ENCODE measurements at places on chromosomes 2 and 18.

DNA sequence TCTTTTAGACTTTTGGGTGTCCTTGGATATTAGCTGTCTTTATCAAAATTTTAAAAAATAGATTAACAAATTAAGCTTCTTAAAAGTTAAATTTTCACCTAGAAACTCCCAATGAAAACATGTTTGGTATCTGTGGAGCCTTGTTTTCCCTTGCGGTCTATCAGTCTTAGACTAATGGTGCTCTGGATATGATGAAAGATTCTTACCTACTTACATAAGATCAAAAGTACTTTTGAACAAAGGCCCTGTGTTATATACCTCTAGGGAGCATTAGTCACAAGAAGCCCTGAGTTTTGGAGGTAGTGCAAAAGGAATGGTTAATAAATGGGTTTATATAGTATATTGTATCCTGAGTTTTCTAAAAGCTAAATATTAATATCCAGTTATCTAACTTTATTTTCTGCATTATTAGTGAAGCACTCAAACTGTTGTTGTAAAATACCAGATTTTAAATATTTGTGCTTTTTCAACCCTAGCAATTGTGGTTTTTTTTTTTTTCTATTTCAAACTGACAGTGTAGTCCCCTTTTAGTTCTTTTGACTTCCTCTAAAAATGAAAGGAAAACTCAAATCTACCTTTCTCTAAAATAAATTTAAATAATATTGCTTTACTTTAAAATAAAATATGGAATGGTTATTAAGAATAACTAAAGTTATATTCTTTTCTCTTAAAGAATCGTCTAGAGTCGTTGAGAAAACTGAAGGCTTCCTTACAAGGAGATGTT is 18.1 kb downstream of the NDC80 start:
- DNase-seq, result no peak

DNA sequence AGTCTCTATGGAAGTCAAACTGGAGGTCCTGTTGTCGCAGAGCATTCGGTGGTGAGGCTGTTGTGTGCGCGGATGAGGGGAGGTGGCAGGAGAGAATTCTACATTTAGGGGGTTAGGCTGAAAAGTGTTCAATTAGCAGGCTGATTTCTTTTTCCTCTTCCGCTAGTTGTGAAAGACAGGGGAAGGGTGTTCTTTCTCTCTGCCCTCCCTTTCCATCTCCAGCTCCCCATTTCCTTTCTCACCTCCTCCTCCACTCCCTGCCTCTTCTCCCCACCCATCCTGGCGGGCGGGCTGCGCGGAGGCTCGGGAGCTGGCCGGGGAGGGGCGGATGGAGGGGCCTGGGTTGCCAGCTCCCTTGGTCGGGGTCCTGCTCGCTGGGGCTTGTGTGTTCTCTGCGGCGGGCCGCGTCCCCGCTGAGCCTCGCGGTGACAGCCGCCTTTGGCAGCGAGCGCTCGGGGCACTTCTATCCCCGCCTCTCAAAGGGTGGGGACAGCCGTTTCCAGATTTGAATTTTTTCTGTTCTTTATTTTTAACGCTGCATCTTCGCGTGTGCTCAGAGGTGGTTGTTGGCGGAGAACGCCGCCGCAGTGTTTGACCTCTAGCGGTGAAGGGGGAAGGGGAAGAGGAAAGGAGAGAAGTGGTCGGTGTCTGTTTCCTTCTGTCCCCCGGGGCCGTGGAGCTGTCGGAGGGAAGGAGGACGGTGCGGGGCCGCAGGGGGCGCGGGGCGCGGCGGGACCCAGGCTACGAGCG is 3.6 kb downstream of the SOX11 start:
- DNase-seq, result peak; percentile 2

DNA sequence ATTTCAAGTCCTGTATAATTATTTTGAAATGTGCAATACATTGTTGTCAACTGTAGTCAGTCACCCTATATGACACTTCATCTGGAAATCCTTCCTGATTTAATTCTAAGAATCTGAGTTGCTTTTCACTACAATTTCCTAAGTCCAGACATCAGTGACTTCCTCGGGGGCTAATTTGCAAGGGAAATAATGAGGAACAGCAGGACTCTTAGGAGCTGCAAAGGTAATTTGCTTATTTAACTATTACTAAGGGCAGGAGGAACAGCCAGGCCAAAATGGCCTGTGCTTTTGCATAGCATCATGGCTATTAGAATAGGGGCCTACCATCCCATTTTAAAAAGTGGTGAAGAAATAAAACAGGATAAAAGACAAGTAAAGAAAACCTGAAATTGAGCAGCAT is 178.8 kb downstream of the MC4R start:
- DNase-seq, result no peak

DNA sequence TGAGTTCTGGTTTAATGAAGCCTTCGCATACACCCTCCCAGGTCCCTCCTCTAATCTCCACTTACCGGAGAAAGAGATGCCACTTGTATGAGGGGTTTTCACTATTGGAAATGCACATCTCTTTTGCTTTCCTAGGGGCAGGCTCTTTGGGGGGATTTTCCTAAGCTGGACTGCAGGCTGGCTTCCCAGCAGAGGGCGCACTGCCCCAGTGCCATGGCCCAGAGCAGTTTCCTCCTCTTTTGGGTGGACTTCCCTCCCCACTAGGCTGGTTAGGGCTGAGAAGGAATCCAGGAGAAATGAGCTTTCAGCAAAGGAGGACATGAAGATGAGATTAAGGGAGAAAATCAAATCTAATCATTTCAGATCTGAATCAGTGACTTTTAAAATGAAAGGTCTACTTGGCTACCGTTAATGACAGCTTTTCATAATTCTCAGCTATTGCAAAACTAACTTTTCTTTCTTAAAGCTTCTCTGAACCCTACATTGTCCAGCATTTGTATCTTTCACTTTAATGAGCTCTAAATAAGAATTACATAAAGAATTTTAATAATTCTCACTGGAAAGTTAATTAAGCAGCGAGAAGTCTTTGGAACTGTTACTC is 784.1 kb upstream of the FANCL start:
- DNase-seq, result no peak

GRCh38 chr2:10918661-10919409 is 7.1 kb downstream of the KCNF1 start:
- no peak for DNase-seq

- no peak for DNase-seq
These were observed 4.5 kb downstream of the SEMA4F start for GRCh38 chr2:74658516-74658915.

DNA sequence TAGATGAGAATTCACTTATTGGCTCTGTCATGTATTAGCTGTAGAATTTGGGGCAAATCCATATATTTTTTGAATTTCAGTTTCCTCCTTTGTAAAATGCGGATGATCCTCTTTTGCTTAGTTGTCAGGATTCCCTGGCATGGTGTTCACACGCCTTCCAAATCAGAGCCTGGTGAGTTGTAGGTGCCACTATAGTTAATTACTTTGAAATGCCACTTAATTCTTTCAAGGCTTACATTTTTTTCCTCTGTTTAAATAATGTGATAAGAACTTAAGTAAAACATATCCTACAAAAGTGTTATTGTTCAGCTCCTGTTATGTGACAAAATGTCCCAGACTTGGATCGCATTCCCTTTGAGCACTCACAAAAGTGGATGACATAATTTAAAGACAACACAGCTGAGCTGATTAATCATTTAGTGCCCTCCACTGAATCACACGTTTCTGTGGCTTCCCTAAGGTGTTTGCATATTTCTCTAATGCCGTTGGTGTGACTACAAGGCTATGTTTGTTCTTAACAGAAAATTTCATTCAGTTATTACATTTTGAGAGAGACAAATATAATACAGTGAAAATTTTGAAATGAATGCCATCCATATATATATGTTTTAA is 471.2 kb upstream of the CHST9 start:
- DNase-seq, result no peak

DNA sequence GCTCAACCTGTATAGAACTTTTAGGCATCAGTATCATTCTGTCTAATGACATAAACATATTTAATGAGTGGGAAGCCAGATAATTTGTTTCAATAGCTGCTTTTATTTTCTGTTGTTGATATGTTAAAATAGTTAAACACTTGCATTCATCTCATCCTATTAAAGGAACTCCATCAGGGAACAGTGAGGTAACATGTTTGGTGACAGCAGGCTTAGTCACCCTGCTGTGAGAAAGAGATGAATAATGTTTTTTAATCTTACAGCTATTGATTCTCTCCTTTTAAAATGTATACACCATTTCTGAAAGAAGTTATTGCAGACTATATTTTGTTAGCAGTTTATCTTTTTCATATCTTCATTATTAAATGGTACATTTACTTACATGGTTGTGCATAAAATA is 123.3 kb upstream of the CWC22 start:
- DNase-seq, result no peak

- DNase-seq, result no peak
These were observed 334.5 kb downstream of the NBAS start for GRCh38 chr2:15226661-15227060.

DNA sequence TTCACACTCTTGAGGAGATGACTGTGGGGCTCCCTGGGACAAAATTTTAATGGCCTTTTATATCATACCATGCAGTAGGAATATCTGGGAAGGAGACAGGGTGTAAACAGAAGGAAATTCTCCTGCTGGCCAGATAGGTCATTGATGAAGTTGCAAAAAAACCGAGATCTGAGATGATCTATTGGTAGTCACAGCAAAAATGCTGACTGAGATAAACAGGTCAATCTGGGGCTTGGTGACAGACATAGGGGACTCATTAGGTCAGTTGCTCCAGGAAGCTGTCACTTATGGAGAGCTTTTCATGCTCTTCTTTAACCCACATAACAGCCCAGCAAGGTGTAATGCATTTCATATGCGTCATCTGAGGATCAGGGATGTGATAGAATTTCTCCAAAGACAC is 2.6 kb upstream of the IL36A start:
- DNase-seq, result no peak

GRCh38 chr18:44682201-44682870 is 1.6 kb downstream of the SETBP1 start:
- DNase-seq, result no peak

DNA sequence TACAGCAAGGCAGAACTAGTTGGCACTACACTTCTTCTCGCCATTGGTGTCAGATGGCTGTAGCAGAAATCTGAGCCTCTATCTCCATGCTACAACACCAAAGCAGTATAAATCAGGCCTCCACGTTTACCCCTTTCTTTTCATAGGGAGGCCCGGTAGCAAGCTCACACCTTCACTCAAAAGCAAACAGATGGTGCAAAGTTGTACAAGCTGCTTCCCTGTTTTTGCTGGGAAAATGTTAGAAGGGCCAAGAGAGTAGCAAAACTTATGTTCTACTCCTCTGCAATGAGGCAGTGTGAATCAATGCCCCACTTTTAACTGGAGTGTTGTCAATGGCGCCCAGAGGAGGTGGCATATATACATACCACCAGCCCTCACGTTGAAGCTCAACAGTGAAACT is 369.6 kb upstream of the NRXN1 start:
- no peak for DNase-seq

- DNase-seq, result peak; percentile 85
These were observed 47.5 kb downstream of the ZFP36L2 start for GRCh38 chr2:43178602-43179542.

DNA sequence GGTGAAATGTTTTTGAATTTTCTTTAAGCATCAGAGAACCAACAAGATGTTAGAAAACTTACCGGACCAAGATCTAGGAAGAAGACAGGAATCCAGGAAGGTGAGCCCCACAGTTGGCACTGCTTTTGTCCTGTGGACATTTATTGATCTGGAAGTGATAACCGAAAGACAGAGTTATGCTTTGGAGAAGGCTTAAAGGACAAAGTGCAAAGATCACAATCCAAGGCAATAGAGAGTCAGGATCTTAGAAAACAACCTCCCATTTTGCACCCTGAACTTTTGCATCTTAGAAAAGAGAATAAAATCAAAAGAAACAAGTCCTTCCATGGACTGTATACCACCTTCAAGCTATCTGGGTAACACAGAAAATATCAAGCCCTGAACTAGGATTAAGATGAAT is 129.4 kb upstream of the SRD5A2 start:
- DNase-seq, result no peak

GRCh38 chr2:72106978-72107377 is 40.7 kb downstream of the CYP26B1 start:
- DNase-seq, result no peak

DNA sequence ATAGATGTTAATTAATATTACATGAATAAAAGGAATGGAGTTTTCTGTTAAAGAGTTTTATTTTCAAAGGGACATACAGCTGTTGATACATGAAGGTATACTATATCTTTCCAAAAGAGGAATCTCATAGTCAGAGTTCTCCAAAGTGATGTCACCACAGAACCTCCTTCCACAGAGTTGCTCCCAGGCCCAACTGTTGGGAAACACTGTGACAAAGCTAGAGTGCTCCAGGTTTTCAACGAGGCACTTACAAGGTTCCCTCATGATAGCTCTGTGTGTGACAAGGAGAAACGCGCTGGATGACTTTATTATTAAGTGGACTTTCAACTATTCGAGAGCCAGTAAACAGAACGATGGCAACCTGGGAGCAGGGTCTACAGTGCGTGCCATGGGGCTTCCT is 33.5 kb downstream of the PTPN18 start:
- no peak for DNase-seq

- no peak for DNase-seq
These were observed 168.1 kb downstream of the TMEM163 start for GRCh38 chr2:134550566-134551164.

- no peak for DNase-seq
These were observed 149.0 kb downstream of the PXDN start for GRCh38 chr2:1595274-1595673.

GRCh38 chr2:216281316-216281715 is 91.0 kb downstream of the MARCHF4 start:
- no peak for DNase-seq

DNA sequence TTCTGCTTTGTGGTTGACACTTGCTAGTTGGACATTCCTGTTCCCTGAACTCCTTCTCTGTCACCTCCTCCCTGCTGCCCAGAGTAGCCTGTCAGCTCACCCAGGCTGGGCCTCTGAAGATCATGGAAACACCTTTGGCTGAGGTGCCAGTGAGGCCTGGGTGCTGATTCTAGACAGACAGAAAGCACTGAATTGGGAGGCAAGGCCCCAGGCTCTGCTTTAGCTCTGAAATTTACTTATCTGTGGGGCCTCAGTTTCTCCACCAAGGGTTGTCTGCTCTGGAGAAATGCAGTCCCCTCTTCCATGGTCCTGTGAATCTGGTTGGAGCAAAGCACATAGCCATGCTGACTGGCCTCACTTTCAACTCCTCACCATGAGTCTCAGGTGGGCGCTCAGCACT is 104.6 kb upstream of the SIX3 start:
- DNase-seq, result no peak

DNA sequence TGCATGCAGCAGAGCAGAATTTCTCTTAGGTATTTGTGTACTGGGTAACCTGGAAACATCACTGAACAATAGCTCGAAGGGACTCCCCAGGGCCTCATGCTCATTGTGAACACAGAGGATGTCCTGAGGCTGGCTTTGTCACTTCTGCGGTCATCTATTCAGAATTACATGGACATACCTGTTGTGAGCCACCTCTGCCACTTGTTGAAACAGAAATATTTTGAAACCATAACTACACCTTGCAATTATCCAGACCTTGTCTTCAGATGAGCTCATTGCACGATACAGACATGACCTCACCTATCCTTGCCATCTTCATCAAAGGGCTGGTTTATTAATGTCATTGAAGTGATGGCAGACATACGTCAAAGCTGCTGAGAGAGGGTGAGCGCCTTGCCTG is 23.4 kb upstream of the CREG2 start:
- no peak for DNase-seq

- DNase-seq, result no peak
These were observed 261.3 kb downstream of the CDH19 start for GRCh38 chr18:66342577-66342976.

- no peak for DNase-seq
These were observed 1603.8 kb upstream of the ACVR2A start for GRCh38 chr2:146241023-146241422.

- no peak for DNase-seq
These were observed 1471.8 kb downstream of the LRP1B start for GRCh38 chr2:140658760-140659692.

Data from SW 1271 (cell line).